Activated CD8-positive, alpha-beta memory T cell treated with anti-CD3 and anti-CD28 coated beads for 1 hour (primary cell): ENCODE measurements at places on chromosomes 3 and 15.

DNA sequence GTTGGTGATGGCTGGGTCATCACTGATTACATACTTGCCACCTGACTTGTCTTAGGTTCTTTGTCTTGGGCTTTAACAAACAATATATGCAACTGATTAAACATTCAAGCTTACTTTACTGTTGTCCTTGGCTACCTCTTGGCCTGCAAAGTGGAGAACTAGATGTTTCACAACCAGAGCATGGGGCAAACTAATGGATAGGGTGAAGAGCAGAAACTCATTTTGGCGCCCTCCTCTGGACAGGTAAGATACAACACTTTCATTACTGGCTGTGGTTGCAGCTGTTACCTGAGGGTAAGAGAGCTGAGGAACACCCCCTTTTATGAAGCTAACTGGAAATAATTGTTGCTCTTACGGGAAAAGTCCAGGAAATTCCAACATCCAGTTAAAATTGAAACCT lies 262.1 kb downstream of the NAALADL2 start:
- no peak for DNase-seq

GRCh38 chr3:67461667-67462142 lies 192.7 kb downstream of the SUCLG2 start:
- no peak for DNase-seq

DNA sequence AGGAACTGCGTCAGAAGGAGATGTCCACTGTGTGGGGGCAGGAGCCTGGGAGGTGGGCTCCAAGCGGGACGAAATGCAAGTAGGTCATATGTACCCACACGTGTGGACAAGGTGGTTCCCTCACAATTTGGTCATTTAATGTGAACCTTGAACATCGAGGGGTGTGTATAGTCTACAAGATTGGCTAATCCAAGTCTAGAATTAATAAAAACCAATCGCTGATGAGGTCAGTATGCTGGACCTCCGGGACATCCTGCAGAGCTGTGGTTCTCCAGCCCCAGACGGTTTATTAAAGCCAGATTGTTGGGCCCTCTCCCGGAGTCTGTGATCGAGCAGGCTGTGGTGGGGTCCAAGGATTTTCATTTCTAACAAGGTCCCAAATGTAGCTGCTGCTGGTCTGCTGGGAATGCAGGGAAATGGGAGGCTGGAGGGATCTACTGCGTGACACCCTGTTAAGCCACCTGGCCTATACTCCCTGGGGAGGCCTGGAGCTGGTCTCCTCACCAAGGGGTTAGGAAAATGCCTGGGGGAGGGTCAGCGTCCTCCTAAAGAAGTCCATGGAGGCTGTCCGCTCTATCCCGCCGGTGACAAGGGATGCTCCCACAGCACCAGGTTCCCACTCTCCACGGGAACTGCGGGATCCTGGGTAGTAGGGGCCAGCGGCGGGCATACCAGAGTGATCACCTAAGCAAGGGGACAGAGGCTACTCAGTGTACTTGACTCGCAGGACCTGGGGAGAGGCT lies 25.1 kb downstream of the PCSK6 start:
- DNase-seq, result no peak

GRCh38 chr3:103712320-103713008 lies 1277.6 kb downstream of the ZPLD1 start:
- no peak for DNase-seq

DNA sequence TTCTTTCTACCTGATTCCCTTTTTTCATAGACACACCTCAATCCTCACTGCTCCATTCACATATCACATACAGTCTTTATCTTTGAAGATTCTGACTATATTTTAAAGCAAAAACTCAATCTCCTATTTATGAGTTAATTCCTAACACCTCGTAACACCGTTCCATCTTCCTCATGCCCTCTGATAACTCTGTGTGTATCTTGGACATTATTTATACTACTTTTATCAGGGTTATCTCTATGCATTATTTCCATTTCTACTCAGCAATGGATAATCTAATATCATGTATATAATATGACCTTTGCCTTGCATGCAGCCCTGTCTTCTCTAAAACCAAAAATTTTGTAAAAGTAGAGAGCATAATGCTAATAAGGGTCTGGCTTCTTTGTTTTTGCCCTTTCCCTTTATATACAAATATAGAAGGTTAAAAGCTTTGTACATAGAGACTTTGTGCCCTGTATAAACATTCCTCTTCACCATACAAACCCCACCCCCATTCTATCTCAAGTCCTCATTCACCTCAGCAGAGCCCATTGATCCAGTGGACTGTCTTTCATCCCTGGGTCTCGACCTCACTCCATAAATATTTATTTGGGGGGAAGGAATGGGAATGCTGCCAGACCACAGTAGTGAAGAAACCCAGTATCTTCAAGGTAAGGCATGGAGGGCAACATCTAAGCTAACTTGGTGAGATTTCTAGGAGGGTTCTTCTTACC lies 21.8 kb downstream of the TRIM42 start:
- no peak for DNase-seq

DNA sequence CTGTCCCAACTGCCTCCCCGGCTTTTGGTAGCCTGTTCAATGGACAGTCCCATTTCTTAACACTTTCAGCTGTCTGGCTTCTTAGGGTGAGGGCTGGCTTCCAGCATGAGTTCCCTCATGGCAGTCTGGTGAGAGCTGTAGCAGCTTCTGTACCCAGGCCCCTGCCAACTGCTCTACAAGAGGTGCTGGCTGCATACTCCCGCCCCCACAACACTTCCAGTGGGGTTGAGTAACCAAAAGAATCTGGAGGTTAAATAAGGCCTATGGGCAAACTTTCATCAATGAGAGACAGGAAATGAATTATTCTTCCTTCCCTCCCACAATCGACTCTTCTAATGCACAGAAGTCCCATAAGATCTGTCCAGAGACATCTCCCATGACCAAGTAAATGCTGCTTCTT lies 145.0 kb downstream of the NEK10 start:
- DNase-seq, result no peak
